ENCODE measurements at places on chromosomes 5 and 9. TPM values are rescaled to one million over a fixed set of nuclear protein-coding genes. Genes with fewer than 3 reads are reported as not detected.

SPINK6 gene
- not detected for total RNA-seq

ADAMTSL2 gene
- 17.4 TPM for total RNA-seq

ADGRD2 gene
- not detected for total RNA-seq

IFNA2 gene
- total RNA-seq = not detected

SV2C gene
- 0.32 TPM for total RNA-seq

ENTREP1 gene
- total RNA-seq = 34.9 TPM

DMRTA1 gene
- total RNA-seq = 1.8 TPM

CREBRF gene
- 47.4 TPM for total RNA-seq

TRIM23 gene
- total RNA-seq = 14.7 TPM

LCN1 gene
- not detected for total RNA-seq

CARTPT gene
- not detected for total RNA-seq

MYOZ3 gene
- 1.7 TPM for total RNA-seq

TAF11L11 gene
- total RNA-seq = not detected

COL15A1 gene
- total RNA-seq = 8.0 TPM

Data from upper lobe of right lung (tissue), 1 donor.